Gastroesophageal sphincter (tissue), 4 donors: ENCODE measurements at places on chromosomes 1 and 21. TPM values are rescaled to one million over a fixed set of nuclear protein-coding genes. Genes with fewer than 3 reads are reported as not detected.

The LORICRIN gene
- not detected for total RNA-seq

The MRPS15 gene
- total RNA-seq: 52.6 TPM

The CKS1B gene
- 24.2 TPM for total RNA-seq

The FAM72A gene
- 3.1 TPM for total RNA-seq

The ADGRB2 gene
- 4.5 TPM for total RNA-seq

The TRIM67 gene
- total RNA-seq: 0.04 TPM

The HJV gene
- total RNA-seq: not detected

The S100A14 gene
- 82.1 TPM for total RNA-seq
